ENCODE measurements at places on chromosomes 4 and X.

DNA sequence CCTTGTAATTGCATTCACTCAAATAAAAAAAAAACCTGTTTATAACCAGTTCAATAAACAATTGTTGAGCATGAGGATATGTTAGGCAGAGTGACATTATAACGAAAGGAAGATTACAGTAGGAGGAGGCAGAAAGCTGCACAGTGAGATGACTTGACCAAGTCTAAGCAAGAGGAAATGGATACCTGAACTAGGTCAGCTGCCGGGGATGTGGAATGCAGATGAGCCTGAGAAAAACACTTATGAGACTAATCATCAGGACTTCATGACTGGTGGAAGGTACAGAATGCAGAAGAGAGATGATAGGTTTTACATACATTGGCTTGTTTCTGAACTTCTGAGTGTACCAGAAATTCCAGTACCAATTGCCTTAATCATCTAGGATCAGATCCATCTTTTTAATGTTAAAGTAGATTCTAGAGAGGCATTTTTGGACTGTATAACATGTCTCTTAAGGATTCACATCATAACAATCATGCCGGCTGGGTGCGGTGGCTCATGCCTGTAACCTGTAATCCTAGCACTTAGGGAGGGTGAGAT, 208.1 kb upstream of the PPP3CA start:
- no peak for DNase-seq

GRCh38 chr4:61180405-61180804, 19.7 kb upstream of the ADGRL3 start:
- DNase-seq = no peak

GRCh38 chrX:9339603-9340491, 125.0 kb upstream of the TBL1X start:
- DNase-seq = no peak

DNA sequence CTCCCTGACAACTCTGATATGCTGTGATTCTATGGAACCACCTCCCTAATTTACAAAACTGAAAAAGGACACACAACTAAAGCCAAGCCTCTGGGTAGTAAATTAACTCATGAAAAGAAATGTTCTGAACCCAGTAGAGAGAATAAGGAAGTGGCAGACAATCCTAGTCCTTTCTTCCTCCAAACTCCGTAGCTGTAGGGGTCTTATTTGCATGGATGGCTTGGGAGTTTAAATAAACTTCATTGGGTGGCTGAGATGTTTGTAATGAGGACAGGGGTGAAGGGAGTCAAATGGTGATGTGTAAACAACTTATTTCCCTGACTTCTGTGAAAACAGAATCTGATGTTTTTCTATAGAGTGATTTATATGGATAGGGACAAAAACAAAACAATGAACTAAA, 59.3 kb downstream of the GPC3 start:
- no peak for DNase-seq

GRCh38 chr4:160370046-160370445, 1267.2 kb downstream of the RAPGEF2 start:
- no peak for DNase-seq

GRCh38 chr4:38668203-38668971, 4.4 kb downstream of the KLF3 start:
- DNase-seq = no peak

DNA sequence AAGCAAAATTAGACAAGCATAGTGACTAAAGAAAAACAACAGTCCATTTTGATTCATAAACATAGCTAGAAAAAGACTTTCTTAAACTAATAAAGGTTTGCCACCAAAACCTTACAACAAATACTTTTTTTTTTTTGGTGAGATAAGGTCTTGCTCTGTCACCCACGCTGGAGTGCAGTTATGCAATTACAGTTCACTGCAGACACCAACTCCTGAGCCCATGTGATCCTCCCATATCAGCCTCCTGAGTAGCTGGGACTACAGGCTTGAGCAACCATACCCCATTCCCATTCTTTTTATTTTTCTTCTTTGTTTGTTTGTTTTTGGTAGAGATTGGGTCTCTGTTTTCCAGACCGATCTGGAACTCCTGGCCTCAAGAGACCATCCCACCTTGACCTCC, 247.2 kb upstream of the ADGRL3 start:
- DNase-seq = no peak

DNA sequence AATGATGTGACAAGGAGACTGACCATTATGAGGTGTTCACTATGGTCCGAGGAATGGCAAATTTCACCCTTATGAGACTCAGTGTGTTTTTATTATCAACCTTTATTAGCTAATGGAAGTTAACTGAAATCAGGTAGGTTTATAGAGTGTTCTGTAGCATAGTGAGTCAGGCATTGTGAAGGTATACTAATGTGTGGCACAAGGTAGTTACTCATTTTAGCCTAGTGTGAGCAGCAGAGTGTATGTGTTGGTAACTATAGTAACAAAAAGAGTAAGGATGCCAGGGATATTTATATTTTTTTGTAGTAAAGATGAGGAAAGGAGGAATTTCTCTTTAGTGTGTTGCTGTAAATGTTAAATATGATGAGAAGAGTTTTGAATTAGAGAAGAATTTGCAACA, 12.0 kb downstream of the PDLIM5 start:
- no peak for DNase-seq

GRCh38 chr4:89586864-89587263, 250.1 kb downstream of the SNCA start:
- DNase-seq = no peak

DNA sequence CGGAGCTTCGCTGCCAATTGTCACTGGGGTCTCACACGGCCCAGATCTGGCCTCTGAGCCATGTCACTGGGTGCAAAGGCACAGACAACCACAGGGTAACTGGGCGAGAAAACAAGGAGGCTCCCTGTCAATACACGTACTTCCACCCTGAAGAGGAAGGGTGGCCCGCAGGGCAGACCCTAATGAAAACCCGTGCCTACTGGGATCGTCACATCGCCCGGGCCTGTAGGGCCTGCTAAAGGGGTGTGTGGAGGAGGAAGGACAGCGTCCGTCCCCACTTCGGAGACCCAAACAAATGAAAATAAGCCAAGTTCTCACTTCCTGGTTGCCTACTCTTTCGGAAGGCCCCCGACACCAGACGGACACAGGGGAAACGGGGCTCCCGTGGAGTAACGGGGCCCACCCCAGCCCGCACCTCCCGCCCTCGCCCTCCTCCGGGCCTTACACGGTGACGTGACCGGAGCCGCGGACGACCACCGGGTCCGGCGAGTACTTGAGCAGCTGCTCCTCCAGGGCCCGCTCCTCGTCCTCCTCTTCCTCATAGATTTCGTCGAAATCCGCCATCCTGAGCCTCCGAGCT, 578 bp downstream of the CHIC2 start:
- no peak for DNase-seq

GRCh38 chrX:2596045-2596444, 95.0 kb upstream of the CD99 start:
- DNase-seq = no peak

Measured in GOT3 (cell line).